ENCODE measurements at places on chromosomes 16 and 17.
A peak's percentile ranks its signal among the peaks of the same experiment; 100 is the strongest.

DNA sequence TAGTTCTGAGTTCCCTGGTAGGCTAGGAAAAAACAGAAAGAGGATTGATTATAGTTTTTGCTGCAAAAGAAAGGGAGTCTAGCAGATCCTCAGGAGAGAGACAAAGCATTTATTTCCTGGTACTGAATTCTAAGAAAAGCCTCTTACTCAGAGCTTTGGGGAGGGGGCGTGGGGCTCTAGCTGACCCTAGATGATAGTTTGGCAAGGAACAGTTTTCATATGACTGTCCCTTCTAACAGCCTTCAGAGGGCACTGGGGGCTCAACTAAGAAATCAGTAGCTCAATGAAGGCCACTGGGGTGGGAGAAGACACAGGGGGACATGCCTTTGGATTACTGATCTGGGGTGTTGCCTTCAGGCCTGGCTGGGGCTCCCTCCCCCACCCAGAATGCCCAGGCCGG is 4.0 kb downstream of the CA7 start:
- no peak for DNase-seq

DNA sequence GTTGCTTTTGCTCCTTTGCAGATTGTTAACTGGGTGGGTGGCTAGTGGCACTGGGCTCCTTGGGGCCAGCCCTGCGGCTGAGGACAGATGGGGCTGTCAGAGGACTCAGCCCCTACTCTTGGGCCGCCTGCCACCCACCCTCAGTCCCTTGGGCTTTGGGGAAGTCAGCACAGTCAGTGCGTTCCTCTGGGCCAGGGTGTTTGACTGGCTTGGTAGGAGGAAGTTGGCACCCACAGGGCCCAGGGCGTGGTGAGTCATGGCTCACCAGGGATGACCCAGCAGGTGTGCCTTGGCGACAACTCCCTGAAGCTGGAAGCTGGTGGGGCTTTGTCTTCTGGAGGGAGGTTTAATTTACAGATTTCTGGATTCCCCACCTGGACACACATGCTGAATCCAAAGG is 32.4 kb downstream of the HAPSTR1 start:
- no peak for DNase-seq

- DNase-seq: no peak
Observed at GRCh38 chr16:82034981-82035612, at the start of gene HSD17B2. Gene HSD17B2 (plus strand): TSS chr16:82035253. CDS start chr16:82035425, 172 bp downstream.

DNA sequence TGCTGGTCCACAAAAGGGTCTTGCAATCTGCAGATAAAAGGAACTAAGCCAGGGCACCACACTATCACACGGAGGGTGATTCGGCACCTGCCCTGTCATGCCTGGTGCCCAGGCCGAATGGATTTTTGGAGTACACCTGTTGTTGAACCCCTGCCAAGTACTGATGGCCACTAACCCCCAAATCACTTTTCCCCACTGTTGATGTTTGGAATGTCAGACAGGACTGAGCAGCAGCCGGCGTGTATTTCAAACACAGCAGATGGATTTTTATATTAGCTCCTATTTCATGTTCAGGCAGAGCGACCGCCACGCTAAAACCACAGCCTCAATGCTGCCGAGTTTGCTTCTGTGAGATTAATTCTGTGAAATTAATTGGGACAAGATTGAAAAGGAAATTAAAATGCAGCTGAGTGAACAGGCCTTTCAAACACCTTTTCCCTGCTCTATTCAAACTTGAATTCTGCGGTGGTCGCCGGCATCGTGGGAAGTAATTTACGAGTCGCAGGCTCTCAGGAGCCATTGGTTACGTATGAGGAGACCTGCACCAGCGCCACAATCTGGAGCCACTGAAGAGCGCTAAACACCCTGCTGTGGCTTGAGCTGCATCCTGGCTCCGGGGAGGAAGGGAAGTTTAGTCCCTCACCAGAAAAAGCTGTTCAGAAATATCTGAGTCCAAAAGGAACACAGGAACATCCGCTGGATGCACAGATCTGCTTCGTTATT is 48.5 kb downstream of the SNX11 start:
- DNase-seq: no peak

- DNase-seq: no peak
Observed at GRCh38 chr16:31348579-31348978, 6.4 kb upstream of the ITGAX start.

DNA sequence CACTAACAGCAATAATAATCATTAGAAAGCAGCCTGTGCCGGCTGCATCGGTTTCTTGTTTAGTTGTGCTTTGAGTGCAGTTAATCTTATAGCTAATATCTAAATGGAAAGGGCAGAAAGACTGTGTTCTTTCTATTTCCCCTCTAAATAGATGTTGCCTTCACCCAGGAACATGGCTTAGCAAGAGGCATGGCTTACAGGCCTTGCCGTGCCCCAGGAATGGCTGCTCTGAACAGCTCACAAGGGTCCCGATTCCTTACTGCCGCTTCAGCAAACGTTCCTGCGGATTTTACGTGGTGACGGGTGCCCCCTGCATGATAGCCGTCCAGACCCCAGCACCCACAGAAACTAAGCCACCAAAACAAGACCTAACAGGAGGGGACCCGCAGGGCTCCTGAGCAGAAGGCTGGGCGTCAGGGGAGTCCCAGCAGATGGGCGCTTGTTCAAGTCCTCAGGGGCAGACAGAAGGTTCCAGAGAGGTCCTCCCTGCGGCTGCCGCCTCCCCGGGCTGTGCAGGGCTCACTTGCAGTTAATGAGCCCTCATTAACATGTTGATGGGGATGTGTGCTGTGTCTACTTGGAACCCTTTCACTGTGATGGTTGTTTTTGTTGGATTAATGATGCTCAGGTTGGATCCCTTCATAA is 52.5 kb upstream of the ENPP7 start:
- no peak for DNase-seq

DNA sequence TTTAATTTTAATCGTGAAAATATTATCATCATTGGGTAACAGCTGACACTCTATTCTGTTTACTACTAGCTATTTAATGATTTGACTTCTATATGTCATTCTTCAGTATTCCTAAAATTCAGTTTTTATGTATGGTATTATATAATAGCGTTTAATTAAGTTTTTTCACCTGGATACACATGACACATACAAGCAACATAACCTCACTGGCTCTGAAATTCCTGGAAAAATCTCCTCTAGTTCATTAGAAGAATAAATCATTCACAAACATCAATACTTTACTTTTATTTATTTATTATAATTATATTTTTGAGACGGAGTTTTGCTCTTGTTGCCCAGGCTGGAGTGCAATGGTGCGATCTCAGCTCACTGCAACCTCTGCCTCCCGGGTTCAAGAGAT is 44.0 kb downstream of the AKAP10 start:
- DNase-seq: no peak

DNA sequence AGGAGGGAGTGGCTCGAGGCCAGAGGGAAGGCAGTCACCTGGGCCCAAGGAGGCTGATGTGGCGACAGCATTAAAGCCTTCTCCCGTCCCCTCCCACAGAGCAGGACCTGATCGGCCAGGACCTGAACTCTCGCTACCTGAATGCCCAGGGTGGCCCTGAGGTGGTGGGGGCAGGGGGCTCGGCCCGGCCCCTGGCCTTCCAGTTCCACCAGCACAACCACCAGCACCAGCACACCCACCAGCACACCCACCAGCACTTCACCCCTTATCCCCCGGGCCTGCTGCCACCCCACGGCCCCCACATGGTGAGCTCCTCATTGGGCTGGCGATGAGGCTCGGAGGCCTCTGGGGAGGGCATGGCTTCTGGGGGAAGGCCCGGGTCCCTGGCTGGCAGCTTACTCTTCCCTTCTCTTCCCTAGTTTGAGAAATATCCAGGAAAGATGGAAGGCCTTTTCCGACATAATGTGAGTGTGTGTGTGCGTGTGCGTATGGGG is 6.4 kb downstream of the FBRS start:
- DNase-seq: no peak

GRCh38 chr16:10100829-10101228 is 81.4 kb downstream of the GRIN2A start:
- DNase-seq: no peak

- DNase-seq: no peak
Observed at GRCh38 chr16:68844211-68844564, 857 bp downstream of the TANGO6 start.

GRCh38 chr16:29811170-29811895 is 660 bp upstream of the PRRT2 start:
- DNase-seq: peak; percentile 91

- DNase-seq: no peak
Observed at GRCh38 chr17:79314617-79315357, 240.2 kb downstream of the ENGASE start.

GRCh38 chr16:11634312-11634711 is 33.9 kb upstream of the SNN start:
- DNase-seq: no peak

DNA sequence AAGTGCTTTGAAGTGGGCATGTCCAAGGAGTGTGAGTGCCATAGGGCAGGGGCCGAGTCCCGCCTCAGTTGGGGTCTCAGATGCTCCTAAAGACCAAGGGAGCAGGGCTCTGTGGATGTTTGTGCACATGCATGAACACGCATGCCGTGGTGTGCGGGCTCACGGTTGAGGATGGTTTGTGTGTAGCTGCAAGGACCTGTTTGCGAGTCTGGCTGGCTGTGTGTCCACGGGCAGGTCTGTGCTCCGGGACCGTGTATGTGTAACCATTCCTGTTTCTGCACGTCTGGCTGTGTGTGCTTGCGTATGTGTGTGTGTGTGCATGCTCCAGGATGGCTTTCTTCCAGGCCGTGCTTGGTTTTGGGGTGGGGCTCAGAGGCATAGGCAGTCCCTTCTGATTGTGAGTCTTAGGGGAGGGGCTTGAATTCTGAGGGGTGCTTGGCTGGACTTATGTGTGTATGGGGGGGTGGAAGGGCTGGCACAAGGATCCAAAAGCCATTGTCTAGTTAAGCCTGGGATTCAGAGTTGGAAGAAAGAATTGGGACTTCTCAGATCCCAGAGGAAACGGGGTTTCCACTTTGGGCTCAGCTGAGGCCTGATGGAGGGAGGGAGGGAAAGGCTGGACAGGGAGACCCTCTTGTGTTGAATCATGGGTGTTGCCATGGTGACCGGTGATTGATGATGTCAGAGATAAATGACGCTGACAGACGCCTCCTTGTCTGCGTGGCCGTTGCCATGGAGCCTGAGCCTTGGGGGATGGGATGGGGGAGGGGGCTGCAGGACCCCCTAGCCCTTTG is 14.4 kb downstream of the GJD3 start:
- DNase-seq: no peak

- DNase-seq: peak; percentile 57
Observed at GRCh38 chr17:48908853-48909394, 717 bp downstream of the UBE2Z start.

- DNase-seq: no peak
Observed at GRCh38 chr16:55810451-55810961, 22.4 kb downstream of the CES1 start.

GRCh38 chr16:10769381-10769780 is 25.7 kb downstream of the NUBP1 start:
- no peak for DNase-seq

DNA sequence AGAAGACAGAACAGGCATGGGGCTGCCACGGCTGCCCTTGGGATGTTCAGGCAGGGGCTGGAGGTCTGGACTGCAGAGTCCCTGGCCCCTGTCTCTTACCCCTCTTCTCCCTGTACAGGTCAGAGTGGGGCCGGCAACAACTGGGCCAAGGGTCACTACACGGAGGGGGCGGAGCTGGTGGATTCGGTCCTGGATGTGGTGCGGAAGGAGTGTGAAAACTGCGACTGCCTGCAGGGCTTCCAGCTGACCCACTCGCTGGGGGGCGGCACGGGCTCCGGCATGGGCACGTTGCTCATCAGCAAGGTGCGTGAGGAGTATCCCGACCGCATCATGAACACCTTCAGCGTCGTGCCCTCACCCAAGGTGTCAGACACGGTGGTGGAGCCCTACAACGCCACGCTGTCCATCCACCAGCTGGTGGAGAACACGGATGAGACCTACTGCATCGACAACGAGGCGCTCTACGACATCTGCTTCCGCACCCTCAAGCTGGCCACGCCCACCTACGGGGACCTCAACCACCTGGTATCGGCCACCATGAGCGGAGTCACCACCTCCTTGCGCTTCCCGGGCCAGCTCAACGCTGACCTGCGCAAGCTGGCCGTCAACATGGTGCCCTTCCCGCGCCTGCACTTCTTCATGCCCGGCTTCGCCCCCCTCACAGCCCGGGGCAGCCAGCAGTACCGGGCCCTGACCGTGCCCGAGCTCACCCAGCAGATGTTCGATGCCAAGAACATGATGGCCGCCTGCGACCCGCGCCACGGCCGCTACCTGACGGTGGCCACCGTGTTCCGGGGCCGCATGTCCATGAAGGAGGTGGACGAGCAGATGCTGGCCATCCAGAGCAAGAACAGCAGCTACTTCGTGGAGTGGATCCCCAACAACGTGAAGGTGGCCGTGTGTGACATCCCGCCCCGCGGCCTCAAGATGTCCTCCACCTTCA is 11.7 kb downstream of the TUBB3 start:
- no peak for DNase-seq

GRCh38 chr17:74954665-74955421 is 17.7 kb downstream of the HID1 start:
- DNase-seq: no peak

- no peak for DNase-seq
Observed at GRCh38 chr17:29590411-29591145, 1.1 kb upstream of the GIT1 start.

- DNase-seq: peak; percentile 86
Observed at GRCh38 chr17:48048384-48049126, 396 bp downstream of the NFE2L1 start.

- no peak for DNase-seq
Observed at GRCh38 chr17:6232732-6233101, 162.5 kb downstream of the WSCD1 start.

- no peak for DNase-seq
Observed at GRCh38 chr17:7177954-7178477, 1.2 kb downstream of the ASGR1 start.

GRCh38 chr16:83136924-83137323 is 510.2 kb downstream of the CDH13 start:
- no peak for DNase-seq

DNA sequence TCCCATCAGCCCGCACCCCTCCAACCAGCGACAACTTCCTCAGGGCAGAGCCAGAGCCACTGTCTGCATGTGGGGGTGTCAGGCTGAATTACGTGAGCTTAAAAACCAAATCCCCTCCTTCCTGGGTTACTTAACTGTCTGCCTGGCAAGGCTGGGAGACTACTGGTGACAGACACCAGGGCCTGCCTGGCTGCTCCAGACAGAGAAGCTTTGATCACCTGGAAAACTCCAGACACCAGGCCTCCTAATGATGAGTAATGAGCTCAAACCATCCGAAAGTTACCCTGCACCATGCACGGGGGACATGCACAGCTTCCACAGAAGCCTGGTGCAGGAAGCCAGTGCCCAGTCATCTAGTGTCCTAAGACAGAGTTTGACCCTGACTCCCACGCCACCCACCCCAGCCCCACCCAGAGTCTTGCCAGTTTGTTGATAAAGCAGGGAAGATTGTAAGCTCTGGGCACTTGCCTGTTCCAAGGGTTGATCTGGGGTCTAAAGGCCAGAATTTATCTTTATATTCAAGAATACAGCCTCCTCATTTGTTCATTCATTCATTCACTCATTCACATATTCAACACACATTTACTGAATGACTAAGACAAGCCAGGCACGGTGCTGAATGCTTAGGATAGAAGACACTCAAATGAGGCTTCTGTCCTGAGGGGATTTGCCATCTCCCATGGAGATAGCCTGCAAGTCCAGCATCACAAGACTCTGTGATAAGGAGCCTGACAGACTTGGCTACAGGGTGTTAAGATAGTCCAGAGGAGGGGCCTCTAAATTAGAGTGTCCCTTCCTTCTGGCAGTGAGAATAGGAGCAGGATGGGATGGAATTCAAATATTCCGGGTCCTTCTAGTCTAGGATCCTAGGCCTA is 7.2 kb upstream of the CCDC182 start:
- no peak for DNase-seq

All from stromal cell of bone marrow (primary cell).